Muscle of leg (tissue), 16 donors: ENCODE measurements at places on chromosomes 5 and 9. TPM values are rescaled to one million over a fixed set of nuclear protein-coding genes. Genes with fewer than 3 reads are reported as not detected.

Gene ARL14EPL
- polyA plus RNA-seq, result 0.20 TPM

Gene ZBTB26
- polyA plus RNA-seq, result 6.6 TPM

Gene F2RL2
- polyA plus RNA-seq, result 1.0 TPM

- DNase-seq, result no peak
Observed at GRCh38 chr5:168295574-168296201, 4.2 kb downstream of the WWC1 start.

GRCh38 chr5:178273665-178274541 lies 41.3 kb upstream of the PHYKPL start:
- peak; percentile 42 for DNase-seq

DNA sequence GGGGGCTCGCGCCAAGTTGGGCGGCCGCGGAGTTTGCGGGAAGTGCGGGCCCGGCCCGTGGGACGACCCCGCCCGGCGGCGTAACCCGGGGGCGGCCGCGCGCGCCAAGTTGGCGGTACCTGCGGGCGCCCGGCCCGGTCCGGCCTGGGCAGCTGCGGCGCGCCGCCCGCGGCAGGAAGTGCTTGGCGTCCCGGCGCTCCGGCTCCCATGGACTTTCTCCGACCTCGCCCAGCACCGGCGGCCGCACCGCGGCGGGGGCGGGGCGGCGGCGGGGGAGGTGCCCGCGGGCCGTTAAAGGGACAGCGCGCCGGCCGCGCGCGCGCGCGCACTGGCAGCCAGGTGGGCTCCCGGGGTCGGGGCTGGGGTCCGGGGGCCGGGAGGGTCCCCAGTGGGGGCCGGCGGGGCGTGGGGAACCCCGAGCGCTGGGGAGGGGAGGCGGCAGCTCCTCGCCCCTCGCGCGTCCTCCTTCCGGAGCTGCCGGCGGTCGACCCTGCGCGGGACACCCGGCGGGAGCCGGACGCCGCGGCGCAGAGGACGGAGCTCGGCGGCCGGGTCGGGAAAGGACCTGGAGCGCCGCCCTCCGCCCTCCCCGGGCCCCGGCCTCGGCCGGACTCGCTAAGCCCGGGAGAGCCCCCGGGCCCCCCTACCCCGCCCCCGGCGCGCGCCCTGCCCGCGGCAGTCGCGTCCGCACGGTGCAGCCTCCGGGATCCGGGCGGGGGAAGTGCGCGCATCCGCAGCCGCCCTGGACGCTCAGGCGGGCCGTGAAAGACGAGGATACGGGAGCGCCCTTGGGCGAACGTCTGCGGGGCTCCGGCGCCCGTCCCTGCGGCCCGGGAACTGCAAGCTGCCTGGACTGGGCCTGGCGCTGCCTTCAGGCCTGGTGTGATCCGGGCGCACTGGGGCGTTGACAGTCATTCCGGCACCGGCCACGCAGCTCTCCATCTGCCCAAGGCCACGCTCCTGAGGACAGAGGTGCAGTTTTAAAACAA lies at the start of gene NACC2:
TSS of gene NACC2 (minus strand) at position 220 of the 989 bp plus-strand sequence. CDS start 44,768 bp downstream, outside the sequence.
- peak; percentile 73 for DNase-seq

GRCh38 chr5:168779333-168779732 lies 200.2 kb upstream of the PANK3 start:
- DNase-seq, result no peak

DNA sequence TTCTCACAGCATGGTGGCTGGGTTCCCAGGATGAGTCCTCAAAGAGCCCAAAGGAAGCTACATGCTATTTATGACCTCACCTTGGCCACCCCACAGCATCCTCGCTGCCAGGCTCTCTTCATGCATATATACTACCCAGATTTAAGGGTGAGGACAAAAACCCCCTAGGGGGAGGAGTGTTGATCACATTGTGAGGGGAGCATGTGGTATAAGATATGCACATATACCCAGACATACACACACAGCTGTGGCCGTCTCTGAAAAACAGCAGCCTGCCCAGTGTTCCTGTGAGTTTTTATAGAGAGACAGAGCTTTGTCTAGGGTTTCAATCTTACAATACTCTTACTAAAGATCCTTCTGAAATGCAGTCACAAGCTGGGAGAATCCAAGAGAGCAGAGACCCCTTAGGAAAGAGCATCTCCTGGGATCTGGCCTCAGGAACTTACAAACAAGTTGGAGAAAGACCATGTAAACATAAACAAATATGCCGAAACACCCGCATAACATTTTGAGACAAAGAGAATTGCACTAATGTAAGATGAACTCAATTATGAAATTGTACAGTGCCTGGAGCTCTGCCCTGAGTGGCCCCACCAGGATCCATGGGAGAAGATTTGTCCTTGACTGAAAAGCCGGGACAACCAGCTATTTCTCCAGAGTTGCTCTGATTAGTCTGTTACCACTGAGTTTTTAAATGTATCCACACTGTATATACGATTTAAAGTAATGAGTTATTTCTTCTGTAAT lies 146.4 kb downstream of the GADD45G start:
- peak; percentile 42 for DNase-seq

- no peak for DNase-seq
Observed at GRCh38 chr9:75233011-75233410, 144.7 kb downstream of the OSTF1 start.

GRCh38 chr9:14056316-14056861 lies 257.6 kb downstream of the NFIB start:
- DNase-seq, result peak; percentile 76

DNA sequence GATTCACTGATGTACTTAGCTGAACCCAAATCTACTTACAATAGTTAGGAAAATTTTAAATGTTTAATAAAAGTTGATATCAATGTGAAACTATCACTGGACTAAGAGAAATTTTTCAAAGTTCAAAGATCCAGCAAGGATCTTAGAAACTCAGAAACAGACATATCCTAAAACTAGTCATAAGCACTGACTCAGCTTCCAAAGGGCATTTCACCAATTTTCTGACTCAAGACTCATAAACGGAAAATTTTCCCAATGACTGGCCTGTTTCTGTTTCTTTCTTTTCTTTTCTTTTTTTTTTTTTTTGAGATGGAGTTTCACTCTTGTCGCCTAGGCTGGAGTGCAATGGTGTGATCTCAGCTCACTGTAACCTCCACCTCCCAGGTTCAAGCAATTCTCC lies 66.6 kb downstream of the CDC14B start:
- peak; percentile 59 for DNase-seq

DNA sequence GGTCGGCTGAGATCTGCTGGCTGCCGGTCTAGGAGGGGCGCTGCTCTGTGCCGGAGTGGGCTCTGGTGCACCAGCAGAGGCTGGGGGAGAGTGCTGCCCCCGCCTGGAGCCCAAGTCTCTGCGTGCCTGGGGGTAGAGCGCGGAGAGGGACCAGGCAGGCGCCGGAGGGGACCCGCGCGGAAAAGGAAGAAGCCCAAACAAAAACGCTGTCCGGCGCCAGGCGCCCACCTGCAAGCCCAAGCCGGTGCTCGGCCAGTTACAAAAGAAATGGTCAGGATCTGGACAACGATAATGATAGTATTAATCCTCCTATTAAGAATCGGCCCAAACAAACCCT lies 571 bp upstream of the S1PR3 start:
- DNase-seq, result no peak

DNA sequence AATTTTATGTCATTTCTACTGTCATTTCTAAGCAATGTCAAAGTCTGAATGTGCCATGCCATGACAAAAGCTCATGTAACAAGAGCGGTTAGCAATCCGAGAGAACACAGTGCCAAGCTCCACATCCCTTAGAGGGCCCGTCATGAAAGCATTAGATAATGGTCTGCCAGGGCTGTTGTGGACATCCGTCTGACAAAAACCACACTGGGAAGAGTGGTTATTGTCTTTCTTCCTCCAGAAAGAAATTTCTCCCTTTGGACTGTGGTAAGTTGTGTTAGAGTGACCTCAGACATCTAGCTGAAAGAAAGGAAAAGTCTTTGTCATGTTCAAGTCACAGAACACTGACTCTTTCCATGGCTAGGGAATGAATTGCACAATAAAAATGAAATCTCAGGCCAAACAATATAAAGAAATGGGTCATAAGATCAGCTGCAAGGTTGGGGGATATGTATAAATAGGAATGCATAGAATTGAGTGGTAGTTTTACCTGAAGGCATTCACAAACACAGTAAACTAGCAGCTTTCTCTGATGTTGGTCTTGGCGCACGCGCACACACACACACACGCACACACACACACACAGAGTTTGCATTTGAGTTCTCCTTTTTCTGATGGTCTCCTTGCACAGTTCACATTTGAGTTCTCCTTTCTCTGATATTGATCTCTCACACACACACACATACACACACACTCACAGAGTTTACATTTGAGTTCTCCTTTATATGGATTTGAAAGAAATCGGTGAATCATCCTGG lies 5.3 kb downstream of the SLC1A3 start:
- no peak for DNase-seq

DNA sequence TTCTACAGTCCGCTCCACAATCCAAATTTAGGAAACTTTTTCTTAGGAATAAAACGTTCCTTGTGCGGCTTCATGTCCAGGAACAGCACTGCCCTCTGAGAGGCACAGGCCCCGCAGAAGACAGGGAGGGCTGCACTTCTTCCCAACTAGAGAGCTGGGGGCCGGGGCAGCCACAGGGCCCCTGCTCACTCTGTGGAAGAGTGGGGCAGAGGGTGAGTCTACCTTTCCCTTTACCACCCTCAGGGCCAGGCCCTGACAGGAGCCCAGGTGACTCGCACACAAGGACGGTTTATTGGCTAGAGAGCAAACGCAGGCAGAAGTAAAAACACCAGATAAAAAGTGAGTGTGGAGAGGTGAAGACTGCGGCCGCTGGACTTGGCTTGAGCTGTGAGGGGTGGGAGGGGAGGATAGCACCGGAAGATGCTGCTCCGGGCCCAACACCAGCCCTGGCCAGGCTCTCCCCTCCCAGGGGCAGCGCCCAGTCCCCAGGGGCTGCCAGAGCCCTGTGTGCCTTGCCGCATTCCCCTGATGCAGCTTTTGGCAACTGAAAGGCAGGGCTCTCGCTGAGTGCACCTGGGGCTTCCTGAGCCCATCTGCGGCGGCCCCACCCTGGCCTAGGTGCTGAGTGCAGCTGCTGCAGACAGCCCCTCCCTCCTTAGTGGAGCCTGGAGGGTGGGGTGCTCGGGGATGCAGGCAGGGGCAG lies 20.2 kb downstream of the SH3GLB2 start:
- DNase-seq, result no peak
